ENCODE measurements at places on chromosomes 7 and 10. TPM values are rescaled to one million over a fixed set of nuclear protein-coding genes. Genes with fewer than 3 reads are reported as not detected.

- no peaks in the 10 kb centered on the region for H3K27me3 ChIP-seq
- peaks cover 12% of the 10 kb centered on the region for H3K4me1 ChIP-seq
- H3K27ac ChIP-seq: peak overlapping the region; percentile 56
- no peak overlapping the region for H3K4me3 ChIP-seq
- peaks cover 16% of the 10 kb centered on the region for H3K36me3 ChIP-seq
- no peak for DNase-seq
Measured at GRCh38 chr7:75922966-75923603, 8.1 kb downstream of the POR start.

DNA sequence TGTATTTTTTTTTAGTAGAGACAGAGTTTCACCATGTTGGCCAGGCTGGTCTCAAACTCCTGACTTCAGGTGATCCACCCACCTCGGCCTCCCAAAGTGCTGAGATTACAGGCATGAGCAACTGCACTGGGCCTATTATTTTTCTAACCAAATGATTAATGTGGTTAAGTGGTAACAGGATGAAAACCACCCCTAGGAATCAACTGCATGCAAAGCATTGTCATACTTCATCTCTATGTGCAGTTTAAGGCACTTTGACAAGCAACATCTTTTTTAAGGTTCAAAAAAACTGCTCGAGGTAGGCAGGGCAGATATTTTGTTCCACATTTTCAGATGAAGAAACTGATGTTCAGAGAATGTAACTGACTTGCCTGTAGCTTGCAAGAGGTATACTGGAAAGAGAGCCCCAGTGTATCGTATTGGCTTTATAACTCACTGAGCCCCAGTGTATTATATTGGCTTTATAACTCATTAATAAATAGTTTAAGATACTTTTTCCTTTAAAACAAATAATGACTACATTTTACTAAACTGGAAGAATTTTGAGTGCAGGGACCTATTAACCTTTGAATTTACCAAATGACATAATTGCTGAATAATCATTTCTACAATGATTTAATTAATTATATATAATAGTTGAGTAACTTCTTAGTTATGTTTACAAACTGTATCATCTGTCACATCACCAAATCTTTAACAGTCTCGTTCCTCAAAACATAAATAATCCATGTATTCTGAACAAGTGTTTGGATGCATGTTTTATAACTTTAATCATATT, 38.1 kb downstream of the RTKN2 start:
- H3K4me1 ChIP-seq: peaks cover 15% of the 10 kb centered on the region
- no peak for DNase-seq
- H3K4me3 ChIP-seq: no peak overlapping the region
- no peaks in the 10 kb centered on the region for H3K27me3 ChIP-seq
- no peak overlapping the region for H3K27ac ChIP-seq
- no peaks in the 10 kb centered on the region for H3K36me3 ChIP-seq

DNA sequence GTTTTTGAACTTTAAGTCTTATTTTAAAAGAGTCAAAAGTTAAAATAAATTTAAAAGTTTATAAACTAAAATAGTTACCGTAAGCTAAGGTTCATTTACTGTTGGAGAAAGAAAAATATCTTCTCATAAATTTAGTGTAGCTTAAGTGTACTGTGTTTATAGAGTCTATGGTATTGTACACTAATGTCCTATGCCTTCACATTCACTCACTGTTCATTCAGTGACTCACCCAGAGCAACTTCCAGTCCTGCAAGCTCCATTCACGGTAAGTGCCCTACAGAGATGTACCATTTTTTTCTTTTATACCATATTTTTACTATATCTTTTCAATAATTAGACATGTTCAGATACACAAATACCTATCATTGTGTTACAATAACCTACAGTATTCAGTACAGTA, 97.6 kb downstream of the PTN start:
- no peaks in the 10 kb centered on the region for H3K4me1 ChIP-seq
- no peak overlapping the region for H3K4me3 ChIP-seq
- H3K27me3 ChIP-seq: no peaks in the 10 kb centered on the region
- DNase-seq: no peak

Gene NEUROD6
- polyA plus RNA-seq: not detected

Gene PSD
- 5.9 TPM for polyA plus RNA-seq

DNA sequence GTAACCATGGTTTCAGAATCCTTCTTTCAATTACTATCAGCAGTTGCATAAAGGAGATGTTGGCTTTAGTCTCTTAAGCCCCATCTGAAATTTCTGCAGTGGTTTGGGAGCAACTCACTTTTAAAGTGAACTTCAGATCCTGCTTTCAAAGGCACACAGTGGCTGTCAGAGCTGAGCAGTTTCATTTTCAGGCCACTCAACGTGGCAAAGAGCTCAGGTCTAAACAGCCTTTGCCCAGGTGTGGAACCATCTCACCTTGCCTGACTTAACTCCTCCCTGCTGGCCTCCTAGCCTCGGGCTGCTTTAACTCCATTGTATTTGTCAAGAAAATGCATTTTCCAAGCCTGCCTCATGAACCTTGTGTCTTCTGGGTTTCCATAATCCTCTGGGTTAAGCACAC, 197.5 kb upstream of the KMT2E start:
- no peak overlapping the region for H3K27ac ChIP-seq
- H3K4me1 ChIP-seq: no peaks in the 10 kb centered on the region
- H3K4me3 ChIP-seq: no peak overlapping the region
- no peak for DNase-seq

GRCh38 chr10:77500754-77501151, 136.9 kb downstream of the KCNMA1 start:
- H3K27ac ChIP-seq: no peak overlapping the region
- H3K27me3 ChIP-seq: peaks cover 6% of the 10 kb centered on the region
- no peaks in the 10 kb centered on the region for H3K36me3 ChIP-seq
- H3K4me1 ChIP-seq: no peaks in the 10 kb centered on the region
- H3K4me3 ChIP-seq: no peak overlapping the region

DNA sequence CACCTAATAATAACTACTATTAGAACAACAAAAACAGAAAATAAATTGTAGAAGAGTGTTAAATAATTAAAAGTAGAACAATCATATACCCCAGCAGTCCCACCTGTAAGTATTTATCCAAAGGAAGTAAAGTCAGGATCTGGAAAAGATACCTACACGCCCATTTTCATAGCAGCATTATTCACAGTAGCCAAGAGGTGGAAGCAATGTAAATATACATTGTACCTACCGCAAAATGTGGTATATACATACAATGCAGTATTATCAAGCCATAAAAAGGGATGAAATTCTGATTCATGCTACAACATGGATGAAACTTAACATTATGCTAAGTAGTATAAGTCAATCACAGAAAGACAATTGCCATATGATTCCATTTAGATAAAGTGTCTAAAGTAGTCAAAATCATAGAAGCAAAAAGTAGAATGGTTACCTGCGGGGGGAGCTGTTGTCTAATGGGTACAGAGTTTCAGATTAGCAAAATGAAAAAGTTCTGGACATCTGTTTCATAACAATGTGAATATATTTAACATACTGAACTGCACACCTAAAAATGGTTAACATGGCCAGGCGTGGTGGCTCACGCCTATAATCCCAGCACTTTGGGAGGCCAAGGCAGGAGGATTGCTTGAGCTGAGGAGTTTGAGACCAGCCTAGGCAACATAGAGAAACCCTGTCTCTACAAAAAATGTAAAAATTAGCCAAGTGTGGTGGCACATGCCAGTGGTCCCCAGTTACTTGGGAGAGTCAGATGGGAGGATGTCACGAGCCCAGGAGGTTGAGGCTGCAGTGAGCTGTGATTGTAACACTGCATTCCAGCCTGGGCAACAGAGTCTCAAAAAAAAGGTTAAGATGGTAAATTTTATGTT, 6.0 kb upstream of the TMED4 start:
- H3K4me1 ChIP-seq: peaks cover 3% of the 10 kb centered on the region
- no peak overlapping the region for H3K4me3 ChIP-seq
- H3K27me3 ChIP-seq: no peaks in the 10 kb centered on the region
- peak; percentile 62 for DNase-seq
- no peak overlapping the region for H3K27ac ChIP-seq

DNA sequence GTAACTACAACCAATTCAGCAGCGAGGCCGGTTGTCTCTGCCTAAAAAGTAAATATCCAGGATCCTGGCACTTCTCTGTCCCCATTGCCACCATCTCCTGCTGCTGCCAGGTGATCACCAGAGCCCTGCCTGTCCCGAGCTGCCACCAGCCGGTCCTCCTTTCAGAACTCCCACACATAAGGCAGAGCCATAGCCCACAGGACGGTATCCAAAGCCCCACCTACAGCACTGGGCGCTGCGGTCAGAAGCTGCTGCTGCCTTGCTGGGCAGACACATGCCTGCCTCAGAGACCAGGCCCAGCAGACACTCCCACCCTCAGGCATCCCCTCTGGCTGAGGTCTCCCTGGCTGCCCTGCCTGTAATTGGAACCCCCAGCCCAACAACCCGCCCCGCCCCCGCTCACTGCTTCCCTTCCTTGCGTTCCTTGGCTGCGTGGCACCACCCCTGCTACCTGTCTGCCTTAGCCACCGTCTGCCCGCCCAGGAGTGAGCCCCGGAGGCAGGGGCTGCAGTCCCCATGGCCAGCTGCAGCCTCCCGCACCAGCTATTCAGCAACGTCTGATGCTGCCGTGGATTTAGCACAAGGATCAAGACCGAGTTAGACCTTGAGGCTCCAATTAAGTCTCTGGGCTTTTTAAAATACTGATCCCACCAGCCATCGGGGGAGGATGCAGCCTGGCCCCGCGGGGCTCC, 100.7 kb downstream of the CYTH3 start:
- H3K4me1 ChIP-seq: peaks cover 3% of the 10 kb centered on the region
- H3K36me3 ChIP-seq: no peaks in the 10 kb centered on the region
- DNase-seq: no peak
- no peak overlapping the region for H3K27ac ChIP-seq
- no peak overlapping the region for H3K4me3 ChIP-seq
- no peaks in the 10 kb centered on the region for H3K27me3 ChIP-seq

Gene FAM131B
- polyA plus RNA-seq: 0.54 TPM

DNA sequence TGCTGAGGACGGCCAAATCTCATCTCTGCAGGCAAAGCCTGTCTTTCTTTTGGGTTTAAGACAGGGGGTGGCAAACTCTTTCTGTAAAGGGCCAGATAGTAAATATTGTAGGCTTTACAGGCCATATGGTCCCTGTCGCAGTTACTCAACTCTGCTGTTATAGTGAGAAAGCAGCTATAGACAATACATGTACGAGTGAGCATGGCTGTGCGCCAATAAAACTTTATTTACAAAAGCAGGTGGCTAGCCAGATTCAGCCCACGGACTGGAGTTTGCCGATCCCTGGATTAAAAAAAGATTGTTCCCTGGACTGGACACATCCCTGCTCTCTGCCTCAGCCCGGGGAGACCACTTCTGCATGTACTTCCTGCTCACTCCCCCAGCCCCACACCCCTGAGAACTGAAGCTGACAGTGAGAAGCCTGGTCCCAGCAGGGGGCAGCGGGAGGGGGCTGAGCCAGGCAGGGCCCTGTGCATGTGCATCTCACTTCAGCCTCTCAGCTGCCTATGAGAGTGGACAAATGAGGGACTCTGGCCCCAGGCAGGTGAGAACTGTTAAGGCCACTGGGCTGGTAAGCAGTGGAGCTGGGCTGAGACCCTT, 392.4 kb downstream of the PLXNA4 start:
- H3K4me1 ChIP-seq: no peaks in the 10 kb centered on the region
- no peak overlapping the region for H3K27ac ChIP-seq
- H3K36me3 ChIP-seq: peaks cover 7% of the 10 kb centered on the region
- no peak for DNase-seq
- no peak overlapping the region for H3K4me3 ChIP-seq

GRCh38 chr10:76036111-76036940, 604.9 kb downstream of the LRMDA start:
- peaks cover 15% of the 10 kb centered on the region for H3K27me3 ChIP-seq
- no peaks in the 10 kb centered on the region for H3K4me1 ChIP-seq
- no peak overlapping the region for H3K27ac ChIP-seq
- H3K4me3 ChIP-seq: no peak overlapping the region
- DNase-seq: peak; percentile 14
- no peaks in the 10 kb centered on the region for H3K36me3 ChIP-seq

Gene ARPC1A
- polyA plus RNA-seq: 42.7 TPM

DNA sequence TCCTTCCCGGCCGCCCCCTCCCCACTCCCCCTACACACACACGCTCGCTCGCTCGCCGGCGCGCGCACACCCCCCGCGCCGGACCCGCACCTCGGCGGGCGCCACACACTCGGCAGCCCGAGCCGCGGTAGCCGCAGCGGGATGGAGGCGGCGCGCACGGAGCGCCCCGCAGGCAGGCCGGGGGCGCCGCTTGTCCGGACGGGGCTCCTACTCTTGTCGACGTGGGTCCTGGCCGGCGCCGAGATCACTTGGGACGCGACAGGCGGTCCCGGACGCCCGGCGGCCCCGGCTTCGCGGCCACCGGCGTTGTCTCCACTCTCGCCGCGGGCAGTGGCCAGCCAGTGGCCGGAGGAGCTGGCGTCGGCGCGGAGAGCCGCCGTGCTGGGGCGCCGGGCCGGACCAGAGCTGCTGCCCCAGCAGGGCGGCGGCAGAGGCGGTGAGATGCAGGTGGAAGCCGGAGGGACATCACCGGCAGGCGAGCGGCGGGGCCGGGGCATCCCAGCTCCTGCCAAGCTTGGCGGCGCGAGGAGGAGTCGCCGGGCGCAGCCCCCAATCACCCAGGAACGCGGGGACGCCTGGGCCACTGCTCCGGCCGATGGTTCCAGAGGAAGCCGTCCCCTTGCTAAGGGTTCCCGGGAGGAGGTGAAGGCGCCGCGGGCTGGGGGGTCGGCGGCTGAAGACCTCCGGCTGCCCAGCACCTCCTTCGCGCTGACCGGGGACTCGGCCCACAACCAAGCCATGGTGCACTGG, at the start of gene SORCS3:
Gene SORCS3, plus strand, starts transcription at position 104 of the 750 bp plus-strand sequence.
- H3K4me3 ChIP-seq: peak within 1 kb of the TSS; percentile 34
- DNase-seq: no peak
- H3K27me3 ChIP-seq: peaks cover 72% of the 10 kb centered on the region
- no peaks in the 10 kb centered on the region for H3K36me3 ChIP-seq
- H3K4me1 ChIP-seq: peaks cover 6% of the 10 kb centered on the region

Gene GRID2IP
- polyA plus RNA-seq: 0.09 TPM

Gene KIF5B
- 17.0 TPM for polyA plus RNA-seq

DNA sequence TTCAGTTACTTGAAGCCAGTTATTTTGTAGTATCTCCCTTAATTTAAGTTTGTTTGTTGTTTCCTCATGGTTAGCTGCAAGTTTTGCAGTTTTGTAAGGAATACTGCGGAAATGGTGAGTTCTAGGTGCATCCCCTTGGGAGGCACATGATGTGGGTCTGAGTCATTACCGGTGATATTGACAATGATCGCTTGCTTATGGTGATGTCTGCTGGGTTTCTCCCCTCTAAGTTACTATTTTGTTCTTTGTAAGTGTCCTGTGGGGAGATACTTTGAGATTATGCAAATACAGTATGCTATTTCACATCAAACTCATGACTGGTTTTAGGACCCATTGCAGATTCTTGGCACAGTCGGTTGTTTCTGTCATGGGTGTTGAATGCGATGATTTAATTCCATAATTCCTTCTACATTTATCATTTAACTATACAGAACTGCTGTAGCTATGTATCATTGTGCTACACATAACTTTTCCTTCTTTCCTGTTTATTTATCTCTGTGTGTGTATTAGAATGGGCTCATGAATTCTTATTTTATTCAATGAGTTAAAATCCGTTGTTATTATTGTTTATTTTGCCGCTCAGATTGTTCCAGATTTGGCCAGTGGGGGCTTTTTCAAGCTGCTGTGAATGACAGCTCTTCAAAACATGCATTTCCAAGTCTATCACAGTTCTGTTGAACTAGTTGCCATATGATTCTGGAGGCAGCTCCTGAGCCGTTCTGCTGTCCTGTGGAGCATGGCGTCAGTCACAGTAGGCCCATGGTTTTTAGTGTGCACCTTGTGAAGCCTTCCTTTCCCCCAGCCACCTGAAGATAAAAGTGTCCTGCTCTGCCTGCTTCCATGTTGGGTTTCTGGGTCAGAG, 18.4 kb downstream of the TSPAN14 start:
- peak overlapping the region; percentile 84 for H3K27ac ChIP-seq
- peak overlapping the region; percentile 87 for H3K4me3 ChIP-seq
- no peak for DNase-seq
- H3K36me3 ChIP-seq: peaks cover 51% of the 10 kb centered on the region
- H3K4me1 ChIP-seq: peaks cover 96% of the 10 kb centered on the region

Measured in naive thymus-derived CD8-positive, alpha-beta T cell (primary cell).